D721Med (cell line): ENCODE measurements at places on chromosomes 13 and 19.

DNA sequence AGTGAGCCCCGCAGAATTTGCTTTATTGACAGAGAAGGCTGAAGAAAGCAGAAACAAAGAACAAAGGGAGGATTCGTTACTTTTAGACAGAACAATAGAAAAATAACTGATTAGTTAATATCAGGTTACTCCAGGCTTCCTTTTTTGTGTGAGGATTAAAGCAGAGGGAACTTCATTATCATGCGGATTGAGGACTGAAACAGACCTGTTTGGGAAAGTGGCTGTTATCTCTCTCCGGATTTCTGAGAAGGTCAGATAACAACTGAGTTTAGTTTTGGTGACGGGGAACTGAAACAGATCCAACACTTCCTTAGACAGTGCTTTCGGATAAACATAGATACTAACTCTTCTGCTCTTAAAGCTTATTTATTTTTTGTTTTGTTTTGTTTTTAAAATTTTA lies 246.4 kb upstream of the ZNF507 start:
- no peak for DNase-seq

DNA sequence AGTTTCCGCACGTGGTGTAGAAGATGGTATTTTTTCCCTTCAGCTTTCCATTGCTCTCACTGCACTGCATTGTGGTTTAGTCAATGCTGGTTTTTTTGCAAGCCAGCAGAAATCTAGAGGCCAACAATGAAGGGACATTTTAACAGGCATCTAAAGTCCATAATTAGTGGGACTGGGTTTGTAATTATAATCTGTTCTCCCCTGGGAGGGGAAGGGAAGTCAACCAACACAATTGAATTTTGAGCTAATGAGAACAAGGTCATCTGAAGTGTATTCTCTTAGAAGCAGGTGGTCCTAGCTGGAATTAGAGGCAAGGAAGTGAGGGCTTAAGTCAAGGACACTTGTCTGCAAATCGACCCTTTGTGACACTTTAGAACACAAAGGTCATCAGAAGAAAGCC lies 156.4 kb downstream of the MYO16 start:
- DNase-seq: no peak

- DNase-seq: no peak
Observed at GRCh38 chr13:46340011-46340410, 47.0 kb downstream of the RUBCNL start.

DNA sequence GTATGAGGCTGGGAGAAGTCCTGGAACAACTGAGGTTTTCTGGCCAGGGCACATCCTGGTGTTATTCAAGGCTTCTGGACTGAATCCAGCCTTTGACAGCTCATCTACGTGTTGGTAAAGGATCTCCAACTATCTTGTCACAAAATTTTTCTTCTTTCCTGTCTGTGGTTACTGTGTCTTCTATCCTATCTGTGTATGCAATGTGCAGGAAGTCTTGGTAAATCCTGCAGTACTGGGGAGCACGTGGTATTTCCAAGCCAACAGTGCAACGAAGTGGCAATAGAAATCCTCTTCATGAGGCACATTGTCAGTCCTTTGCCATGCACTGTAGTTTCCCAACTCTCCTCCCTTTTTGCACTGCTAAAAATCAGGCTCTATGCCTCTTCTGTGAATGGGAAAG lies 86.7 kb downstream of the ZNF100 start:
- DNase-seq: no peak

DNA sequence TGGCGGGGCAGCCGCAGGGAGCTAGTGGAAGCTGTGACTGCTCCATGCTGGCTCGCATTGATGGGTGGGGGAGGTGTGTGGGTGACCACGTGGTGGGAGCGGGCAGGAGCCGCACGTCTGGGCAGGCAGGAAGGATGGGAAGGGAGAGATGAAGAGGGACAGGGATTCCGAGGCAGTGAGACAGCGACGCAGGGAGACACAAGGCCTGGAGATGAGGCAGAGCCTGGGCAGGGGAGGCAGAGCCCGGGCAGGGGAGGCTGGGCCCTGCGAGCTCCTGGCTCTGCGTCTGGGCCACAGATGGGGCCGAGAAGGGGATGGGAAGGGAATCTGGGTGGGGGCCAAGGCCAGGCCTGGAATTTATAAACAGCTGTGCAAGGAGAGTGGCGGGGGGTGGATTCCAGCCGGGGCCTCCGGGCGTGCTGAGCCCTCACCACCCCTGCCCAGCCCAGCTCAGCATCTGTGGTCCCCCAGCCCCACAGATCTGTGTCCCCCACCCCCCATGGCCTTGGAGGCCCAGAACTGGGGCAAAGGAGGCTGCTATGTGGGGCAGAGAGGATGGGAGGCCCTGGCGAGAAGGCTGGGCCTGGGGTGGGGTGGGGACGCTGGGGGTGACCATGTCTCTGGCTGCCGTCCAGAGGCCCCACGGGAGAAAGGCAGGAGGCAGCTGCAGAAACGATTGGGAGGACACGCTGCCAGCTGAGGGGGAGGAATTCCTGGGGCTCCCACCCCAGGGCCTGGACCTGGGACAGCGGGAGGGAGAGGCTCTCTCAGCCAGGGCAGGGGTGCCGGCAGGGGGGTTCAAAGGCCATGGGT lies 6.0 kb downstream of the EHD2 start:
- no peak for DNase-seq

DNA sequence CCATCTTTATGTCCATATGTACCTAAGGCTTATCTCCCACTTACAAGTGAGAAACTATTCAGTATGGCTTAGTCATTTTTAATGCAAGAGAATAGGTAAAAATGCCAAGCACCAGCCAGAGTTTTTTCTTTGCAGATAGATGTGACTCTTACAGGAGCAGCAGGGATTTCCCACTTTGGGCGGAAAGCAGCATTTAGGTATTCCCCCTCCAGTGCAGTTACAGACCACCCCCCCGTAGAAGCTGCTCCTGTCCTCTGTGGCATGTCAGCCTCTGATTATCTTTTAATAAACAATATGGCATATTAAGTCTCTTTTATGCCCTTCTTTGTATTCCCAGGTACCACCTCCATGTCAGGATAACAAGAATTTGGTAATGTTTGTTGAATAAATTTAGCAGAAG lies 24.7 kb upstream of the USPL1 start:
- DNase-seq: no peak

DNA sequence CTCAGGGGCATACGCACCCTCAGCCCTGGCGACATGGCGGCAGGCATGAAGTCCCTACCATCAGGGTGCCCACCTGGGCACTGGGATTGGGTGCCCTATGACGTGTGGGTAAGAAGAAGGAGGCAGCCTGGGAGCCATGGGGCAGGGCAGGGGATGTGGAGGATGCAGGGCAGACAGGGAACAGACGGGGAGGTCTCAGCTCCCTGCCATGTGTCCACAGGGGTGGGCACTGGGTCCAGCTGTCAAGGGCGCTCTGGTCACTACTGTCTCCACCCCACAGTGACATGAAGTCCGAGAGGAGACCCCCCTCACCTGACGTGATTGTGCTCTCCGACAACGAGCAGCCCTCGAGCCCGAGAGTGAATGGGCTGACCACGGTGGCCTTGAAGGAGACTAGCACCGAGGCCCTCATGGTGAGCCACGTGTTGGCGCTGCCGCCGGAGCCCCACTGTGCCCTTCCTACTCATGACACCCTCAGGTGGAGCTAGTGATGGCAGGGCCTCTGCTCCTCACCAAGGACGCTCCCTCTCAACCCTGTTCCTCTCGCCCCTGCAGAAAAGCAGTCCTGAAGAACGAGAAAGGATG lies 23.2 kb downstream of the TSSK6 start:
- no peak for DNase-seq

DNA sequence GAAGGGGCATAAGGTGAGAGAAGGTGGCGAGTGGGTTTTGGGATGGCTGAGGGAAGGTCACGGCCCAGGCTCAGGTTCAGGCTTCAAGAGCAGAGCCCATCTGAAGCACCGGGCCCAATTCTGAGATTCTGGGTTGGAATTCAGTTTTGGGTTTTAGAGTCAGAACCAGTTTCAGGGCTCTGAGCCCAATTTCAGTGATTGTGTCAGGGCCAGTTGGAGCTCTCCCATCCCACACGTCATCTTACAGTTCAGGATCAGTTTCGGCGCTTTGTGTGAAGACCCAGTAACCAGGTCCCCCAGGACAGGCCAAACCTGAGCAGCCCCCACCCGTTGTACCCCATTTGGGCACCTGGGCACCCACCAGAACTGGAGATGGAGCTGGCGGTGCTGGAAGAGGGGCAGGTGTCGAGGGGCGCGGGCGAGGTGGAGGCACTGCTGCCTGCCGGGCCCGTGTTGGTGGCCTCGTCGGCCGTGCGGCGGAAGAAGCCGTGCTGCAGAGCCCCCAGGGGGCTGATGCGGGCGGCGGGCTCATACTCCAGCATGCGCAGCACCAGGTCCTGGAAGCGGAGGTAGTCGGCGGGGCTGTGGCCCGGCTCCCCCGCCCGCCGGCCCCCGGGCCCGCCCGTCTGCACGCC lies 7.5 kb downstream of the DYRK1B start:
- DNase-seq: no peak

DNA sequence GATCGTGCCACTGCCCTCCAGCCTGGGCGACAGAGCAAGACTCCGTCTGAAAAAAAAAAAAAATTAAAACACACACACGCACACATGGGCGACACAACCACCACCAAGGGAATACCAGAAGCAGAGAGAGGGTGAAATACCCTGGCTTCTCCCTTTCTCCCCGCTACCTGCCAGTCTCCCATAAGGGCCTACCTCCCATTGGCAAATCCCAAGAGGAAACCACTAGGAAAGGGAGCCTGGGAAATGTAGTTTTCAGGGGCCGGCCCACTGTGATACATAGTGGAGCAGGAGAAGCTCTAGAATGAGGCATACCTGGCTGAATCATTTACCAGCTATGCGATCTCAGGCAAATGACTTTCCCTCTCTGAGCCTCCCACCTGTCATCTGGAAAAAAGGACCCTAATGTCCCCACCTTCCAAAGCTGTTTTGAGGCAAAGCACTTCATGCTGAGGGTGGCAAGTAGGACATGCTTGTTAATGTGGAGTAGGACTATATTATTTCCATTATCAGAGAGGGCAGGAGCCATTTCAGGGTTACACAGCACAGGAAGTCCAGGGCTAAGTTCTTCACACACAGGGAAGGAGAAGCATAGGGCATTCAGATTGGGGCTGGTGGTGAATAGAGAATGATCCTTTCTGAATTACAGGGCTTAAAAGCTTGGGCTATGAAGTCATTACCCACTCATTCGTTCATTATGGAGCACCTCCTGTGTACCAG lies 14.3 kb upstream of the HNRNPUL1 start:
- no peak for DNase-seq

GRCh38 chr13:90232291-90232690 lies 1115.2 kb upstream of the MIR17HG start:
- DNase-seq: no peak

GRCh38 chr13:89307278-89307677 lies 1636.1 kb downstream of the SLITRK5 start:
- DNase-seq: no peak

DNA sequence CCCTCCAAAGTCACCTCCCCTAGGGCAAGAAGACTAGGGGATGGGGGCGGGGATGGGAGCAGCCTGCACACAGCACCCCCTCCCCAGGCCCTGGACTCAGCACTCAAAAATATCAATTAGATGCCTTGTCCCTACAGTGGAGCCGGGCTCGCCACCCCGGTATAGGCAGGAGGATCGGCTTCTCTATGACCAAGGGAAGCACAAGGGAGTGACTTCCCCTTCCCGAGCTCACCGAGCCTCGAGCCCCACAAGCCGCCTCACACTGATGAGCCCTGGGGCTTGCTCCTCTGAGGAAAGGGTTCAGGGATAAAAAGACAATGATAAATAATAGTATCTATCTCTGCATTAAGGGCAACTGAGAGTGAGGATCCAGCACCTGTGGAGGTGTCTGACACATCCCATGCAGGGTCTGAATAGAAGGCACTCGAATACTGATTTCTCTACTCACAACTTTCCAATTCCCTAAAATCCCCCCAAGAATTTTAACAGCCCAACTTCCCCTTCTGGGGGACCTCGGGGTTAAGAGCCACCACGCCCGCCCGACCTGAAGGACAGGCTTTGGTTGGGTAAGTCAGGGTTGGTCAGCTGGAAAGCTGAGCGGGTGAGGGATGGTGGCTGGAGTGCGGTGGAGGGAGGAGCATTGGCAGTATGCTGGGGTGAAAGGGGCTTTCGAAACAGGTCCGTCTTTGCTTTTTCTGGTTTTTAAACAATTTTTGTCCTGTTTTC lies 51.3 kb downstream of the STK24 start:
- DNase-seq: no peak

DNA sequence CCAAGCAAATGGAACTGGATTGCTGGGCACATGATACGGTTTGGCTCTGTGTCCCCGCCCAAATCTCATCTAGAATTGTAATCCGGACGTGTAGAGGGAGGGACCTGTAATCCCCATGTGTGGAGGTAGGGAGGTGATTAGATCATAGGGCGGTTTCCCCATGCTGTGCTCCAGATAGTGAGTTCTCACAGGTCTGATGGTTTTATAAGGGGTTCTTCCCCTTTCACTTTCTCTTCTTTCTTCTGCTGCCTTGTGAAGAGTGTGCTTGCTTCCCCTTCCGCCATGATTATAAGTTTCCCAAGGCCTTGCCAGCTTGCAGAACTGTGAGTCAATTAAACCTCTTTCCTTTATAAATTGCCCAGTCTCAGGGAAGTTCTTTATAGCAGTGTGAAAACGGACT lies 32.6 kb upstream of the MTIF3 start:
- DNase-seq: no peak

GRCh38 chr19:4764393-4764660 lies 27.2 kb upstream of the FEM1A start:
- no peak for DNase-seq

- DNase-seq: no peak
Observed at GRCh38 chr13:33258808-33259193, 26.8 kb downstream of the STARD13 start.

GRCh38 chr19:18480006-18480691 lies 41.7 kb downstream of the ELL start:
- no peak for DNase-seq

DNA sequence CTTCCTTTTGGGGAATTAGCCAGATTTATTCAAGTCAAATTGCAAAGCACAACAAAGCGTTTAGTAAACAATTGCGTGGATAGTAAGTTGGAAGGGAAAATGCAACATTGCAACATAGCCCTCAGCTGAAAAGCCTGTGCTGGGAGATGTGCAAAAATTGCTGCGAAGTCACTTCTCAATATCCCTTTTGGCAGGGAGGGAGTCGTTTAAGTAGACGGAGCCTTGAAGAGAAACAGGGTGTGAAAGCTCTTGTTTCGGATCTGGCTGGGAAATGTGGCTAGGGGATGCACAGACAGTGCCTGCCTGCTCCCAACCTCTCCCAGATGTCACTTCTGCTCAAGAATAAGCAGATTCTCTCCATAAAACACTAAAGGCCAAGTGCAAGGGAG lies 56.8 kb downstream of the SLC7A1 start:
- no peak for DNase-seq

- no peak for DNase-seq
Observed at GRCh38 chr19:3186891-3187661, 1.3 kb downstream of the NCLN start.

GRCh38 chr19:48290401-48290770 lies 20.5 kb downstream of the ZNF114 start:
- DNase-seq: no peak

DNA sequence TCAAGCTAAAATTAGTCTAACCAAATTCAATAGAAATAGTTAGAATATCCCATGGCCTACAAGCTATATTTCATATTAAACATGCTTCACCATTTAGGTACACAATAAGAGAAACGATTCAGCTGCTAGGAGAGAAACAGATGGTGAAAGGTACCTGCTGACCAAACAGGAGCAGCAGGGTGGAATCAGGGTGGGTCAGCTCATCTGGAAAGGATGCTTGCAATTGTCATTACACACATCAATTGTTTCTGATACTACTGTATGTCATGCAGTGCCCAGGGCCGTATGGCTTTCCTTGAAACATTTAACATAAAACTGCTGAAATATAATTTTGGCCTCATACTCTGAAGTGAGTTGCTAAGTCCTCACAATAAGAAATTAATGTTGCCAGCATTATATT lies 776.0 kb downstream of the DACH1 start:
- no peak for DNase-seq
